ENCODE measurements at places on chromosomes 12 and 14. TPM values are rescaled to one million over a fixed set of nuclear protein-coding genes. Genes with fewer than 3 reads are reported as not detected.

Gene FOXA1
- not detected for total RNA-seq

Gene NGB
- total RNA-seq, result 9.5 TPM

Gene TAS2R7
- not detected for total RNA-seq

Gene KRT78
- total RNA-seq, result not detected

Gene DBX2
- not detected for total RNA-seq

Gene RHEBL1
- not detected for total RNA-seq

Gene FOXM1
- 2.5 TPM for total RNA-seq

Gene PTPN21
- 19.7 TPM for total RNA-seq

Gene SLC8A3
- total RNA-seq, result 0.27 TPM

Gene TAS2R20
- total RNA-seq, result 3.5 TPM

Gene ADAMTS20
- total RNA-seq, result not detected

Gene CLEC4D
- 0.16 TPM for total RNA-seq

Gene GPR68
- 0.95 TPM for total RNA-seq

Gene TMCC3
- 4.9 TPM for total RNA-seq

Gene WSCD2
- total RNA-seq, result 10.5 TPM

Gene HSPB8
- 311 TPM for total RNA-seq

Gene NKX2-1
- total RNA-seq, result not detected

Gene CIPC
- total RNA-seq, result 80.6 TPM

Gene ACSS3
- 18.2 TPM for total RNA-seq

Gene STXBP6
- 15.2 TPM for total RNA-seq
